ENCODE measurements at places on chromosomes 11 and 22.

GRCh38 chr11:87187930-87188329, 150.2 kb downstream of the TMEM135 start:
- DNase-seq: no peak

DNA sequence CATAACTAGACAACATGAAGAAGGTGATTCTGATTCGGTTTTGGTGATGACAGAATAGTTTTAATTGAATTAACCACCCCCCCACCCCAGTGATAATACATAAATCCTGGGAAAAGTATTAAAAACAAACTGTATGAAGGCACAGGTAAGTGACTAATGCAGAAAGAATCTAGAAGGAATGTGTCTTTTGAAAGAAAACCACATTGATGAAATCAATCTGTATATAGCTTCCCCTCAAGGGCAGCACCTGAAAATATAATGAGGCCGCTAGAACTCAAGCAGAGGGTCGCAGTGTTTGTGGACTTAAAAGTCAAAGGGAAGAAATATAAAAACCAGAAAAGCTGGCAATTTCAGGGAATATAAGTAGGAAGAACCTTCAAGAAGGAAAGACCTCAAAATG, 580.5 kb upstream of the CHORDC1 start:
- no peak for DNase-seq

DNA sequence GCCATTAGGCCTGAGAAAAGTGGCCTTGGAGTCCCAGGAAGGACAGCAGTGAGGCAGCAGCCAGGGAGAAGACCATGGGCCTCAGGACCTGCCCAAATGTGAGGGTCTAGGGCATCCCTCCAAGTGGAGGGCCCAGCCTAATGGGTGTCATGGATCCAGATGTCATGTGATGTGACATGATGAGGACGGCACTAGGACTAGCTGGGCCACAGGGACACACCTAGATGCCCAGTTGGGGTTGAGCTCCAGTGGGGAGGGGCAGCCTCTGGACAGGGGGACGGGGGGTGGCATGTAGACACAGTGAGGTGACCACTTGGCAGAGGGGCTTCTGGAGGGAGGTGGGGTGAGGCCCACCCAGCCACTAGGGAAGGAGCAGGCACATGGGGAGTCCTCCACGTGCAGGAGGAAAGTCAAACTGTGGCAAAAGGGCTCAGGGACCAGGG, 5.4 kb downstream of the SCARF2 start:
- no peak for DNase-seq

DNA sequence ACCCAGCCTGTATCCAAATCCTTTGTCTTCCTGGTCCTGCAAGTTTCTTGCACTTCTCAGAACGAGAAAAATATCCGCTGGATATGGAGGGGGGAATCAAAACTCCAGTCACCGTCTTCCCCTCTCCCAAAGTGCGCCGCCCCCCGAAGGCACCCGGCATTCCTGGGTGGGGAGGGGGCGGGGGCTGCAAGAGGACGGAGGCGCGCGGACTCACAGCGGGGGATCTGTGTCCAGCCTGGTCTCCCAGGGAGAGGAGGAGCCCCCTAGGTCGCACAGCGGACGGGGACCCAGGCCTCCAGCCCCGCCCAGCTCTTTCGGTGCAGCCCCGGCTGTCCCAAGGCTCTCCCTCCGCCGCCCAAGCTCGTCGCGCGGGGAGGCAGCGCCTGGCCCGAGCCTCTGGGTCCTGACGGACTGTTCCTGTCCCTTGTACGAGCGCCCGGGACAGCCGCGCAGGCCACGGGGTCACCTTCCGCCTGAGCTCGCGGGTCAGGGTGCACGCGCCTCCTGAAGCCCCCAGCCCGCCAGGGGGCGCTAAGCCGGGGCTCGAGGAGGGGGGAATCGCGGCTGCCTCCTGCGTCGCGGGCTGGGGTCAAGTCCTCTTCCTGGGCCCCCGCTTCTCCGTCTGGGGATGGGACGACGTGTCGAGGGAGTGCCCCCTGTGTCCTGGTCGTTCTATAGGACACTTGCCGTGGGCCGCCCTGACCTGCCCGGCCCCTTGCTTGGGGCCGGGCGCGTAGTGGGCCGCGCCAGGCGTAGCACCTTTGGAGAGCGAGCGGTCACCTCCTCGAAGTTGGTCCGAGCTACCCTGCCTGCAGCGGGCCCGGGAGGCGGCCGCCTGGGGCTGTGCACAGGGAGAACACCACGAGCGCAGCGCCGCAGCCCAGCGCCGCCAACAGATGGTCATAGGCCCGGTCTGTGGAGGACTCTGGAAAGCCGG, 2.4 kb upstream of the WNT11 start:
- peak; percentile 69 for DNase-seq

Data from stimulated activated naive B cell treated with anti-CD40 and anti-IgM and Interleukin-4, amounts not matched to agents 10 μg/mL and 1 μg/mL and 100 μg/mL, for 72 hours (primary cell).